Stimulated activated naive CD8-positive, alpha-beta T cell treated with anti-CD3 and anti-CD28 coated beads, Interleukin-15, amount 100 ng/mL, for 72 hours (primary cell): ENCODE measurements at places on chromosomes 1 and 21.

GRCh38 chr1:177732178-177732577, 237.7 kb downstream of the SEC16B start:
- DNase-seq = no peak

DNA sequence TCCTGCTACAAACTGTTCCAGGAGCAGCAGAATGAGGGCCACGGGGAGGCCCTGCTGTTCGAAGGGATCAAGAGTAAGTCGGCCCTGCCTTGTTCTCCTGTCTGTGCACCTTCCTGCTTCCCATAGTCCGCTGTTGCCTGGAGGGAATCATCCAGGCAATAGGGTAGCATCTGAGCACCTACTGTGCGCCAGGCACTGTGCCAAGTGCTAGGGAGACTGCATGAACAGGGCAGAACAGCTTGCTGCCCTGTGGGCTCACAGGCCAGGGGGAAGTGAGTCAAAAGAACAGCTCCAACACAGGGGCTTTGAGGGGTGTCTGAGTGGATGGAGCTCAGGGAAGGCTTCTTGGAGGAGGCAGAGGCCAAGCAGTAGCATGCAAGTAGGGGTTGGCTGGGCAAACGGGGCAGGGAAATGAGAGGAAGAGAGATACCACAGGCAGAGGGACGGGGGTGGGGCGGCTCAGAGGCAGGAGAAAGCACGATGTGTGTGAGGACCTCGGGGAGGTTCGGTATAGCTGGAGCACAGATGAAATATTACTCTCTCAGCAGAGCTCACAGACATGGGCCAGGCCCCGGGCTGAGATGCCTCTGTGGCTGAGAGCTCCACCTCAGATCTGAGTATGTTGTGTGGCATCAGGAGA, 15.5 kb upstream of the PADI6 start:
- DNase-seq = no peak

GRCh38 chr1:154870734-154871133, 653 bp upstream of the KCNN3 start:
- DNase-seq = no peak

- DNase-seq = no peak
These were observed 486 bp downstream of the HSPA13 start for GRCh38 chr21:14382486-14382834.

GRCh38 chr1:244865028-244865371, 657 bp upstream of the HNRNPU start:
- peak; percentile 34 for DNase-seq

DNA sequence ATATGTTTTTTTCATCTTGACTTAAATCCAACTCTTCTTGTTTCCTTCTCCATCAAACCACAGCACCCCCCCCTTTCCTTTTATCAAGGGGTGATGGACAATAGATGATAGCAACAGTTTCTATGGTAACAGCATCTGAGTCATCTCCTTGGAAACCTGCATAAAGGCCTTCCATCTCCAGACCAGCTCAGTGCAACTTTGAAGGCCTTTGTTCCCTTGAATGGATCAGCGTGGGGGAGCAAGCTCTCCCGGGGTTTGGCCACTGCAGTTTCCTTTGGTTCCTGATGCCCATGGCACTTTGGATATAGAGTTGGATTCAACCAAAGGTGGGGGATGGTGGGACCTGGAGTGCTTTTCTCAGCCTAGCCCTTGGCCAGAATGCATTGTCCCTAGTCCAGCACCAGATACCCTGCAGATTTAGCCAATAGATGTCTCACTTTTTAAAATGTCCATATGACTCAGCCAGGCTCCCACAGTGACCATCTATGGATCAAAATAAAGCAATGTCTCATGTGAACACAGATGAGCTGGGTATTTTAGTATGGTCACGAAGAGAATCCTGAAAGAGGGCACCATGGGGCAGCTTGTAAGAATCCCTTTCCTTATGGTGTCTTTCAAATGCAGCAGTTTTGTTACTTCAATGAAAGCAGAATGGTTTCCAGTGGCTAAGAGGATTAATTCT, 127.7 kb downstream of the SPATA46 start:
- no peak for DNase-seq

DNA sequence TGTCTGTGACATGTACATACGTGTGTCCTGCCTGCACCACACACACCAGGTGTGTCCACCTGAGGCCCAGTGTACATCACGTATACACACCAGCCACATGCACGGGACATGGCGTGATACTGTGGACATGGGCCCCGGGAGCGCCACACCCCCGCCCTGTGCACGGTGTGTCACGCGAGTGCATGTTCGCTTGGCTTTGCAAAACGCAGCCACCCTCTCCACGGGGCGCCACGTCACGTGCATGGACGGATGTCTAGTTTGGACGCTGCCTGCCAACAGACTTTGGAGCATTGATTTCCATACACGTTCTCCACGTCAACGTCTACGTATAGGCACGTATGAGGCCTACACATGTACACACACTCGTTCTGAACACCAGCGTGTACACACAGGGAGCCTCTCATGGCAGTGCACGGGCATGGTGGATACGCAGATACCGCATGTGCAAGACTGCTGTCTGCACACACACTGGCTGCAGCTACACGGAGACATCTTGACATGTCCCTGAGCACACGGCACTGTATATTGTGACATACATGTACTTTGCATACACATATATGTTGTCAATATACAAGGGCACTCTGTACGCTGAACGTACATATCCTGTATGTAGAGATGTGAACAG, 2.7 kb downstream of the TMEM240 start:
- no peak for DNase-seq

GRCh38 chr1:6747674-6748073, 37.6 kb upstream of the CAMTA1 start:
- DNase-seq = no peak

DNA sequence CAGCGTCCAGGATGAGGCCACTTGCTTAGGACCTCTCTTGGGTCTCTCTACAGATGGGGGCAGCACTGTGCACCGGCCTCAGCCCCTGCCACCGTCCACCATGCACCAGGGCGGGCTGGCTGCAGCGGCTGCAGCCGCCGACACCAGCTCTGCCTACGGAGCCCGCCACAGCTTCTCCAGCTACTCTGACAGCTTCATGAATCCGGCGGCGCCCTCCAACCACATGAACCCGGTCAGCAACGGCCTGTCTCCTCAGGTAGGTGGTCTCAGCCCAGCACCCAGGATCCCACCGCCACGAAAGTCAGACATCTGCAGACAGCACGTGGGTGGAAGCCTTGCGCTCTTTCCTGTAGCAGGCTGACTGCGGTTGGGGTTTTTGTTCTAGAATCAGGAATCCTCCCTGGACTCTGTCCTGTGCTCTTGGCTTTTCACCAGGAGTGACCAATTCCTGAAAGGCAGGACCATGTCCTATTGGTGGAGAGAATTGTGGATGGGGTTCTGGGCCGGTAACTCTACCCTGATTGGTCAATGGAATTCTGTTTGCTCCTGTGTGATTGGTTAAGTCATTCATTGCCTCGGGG, 72.5 kb downstream of the PAX7 start:
- no peak for DNase-seq

DNA sequence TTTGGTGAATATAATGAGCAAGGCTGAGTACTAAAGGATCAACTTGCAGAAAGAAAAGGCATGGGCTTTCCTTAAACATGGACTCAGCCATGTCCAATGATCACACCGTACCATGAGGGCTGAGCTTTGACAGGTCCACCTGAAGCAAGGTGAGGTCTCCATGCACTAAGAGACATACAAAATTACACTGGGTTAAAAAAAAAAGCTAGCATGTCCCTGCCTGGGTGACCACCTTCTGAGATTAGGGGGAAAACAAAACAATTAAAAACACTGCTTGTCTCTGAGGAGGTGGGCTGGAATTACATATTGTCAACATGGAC, 22.7 kb downstream of the DUSP10 start:
- DNase-seq = no peak

DNA sequence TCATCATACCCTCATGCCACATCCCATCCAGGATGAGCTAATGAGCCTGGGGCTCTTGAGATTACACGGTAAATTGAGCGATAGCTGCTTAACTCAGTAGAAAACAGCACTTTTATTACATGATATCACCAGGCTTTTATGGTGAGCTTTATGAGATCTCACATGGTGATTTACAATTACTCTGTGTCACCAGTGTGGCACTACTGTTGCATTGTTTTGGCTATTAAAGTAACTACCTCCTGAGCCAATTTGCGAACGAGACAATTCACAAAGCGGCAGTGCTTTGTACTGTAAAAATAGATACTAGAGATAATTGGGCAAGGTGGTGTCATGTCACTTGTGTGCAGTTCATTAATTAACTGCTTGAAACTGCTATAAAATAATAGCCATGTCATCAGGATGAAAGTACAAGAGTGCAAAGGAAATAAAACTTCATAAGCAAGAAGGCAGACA, 767.7 kb upstream of the ADGRL2 start:
- DNase-seq = no peak

GRCh38 chr1:7869136-7869920, 16.5 kb upstream of the UTS2 start:
- no peak for DNase-seq

DNA sequence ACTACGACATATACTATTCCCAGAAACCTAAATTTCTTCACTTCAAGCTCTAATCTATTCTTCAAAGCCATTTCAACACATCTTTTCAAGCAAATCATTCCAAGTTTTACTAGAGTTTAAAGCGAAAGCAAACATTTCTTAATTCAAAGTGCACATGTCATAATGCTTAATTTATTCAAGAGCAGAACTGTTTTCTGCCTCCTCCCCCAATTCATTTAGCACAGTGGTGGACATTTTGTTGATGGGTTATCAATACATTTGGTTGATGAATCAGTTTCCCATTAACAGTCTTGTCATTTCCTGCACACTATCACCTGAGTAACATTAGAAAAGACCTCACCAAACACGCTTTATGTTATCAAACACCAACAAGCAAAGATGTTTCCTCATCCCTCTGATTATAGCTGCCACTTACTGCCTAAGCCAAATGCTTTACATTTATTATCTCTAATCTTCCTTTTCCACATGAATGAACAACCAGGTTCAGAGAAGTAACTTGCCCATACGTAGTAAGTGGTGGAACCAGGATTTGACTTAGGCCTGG, 2.0 kb downstream of the SRSF4 start:
- DNase-seq = no peak

GRCh38 chr1:48536477-48536876, 64.5 kb upstream of the SPATA6 start:
- no peak for DNase-seq

DNA sequence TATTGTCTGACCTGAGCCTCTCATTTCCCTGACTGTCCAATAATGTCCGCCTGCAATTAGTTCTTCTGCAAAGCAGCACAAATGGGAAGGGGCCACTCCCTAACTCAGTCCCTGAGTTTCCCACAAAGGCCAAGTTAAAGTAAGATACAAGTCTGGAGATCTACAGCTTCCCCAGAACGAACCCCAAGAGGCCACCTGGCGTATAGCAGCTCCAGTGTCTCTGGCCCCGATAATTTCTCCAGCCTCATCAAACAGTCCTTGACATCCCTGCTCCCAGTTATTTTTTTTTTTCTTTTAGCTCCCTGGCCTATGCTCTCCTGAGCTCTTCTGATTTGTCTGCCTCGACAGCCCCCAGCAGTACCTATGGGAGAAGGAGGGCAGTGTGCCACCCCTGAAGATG, 8.1 kb upstream of the ACKR1 start:
- DNase-seq = no peak

- DNase-seq = no peak
These were observed 36.0 kb downstream of the KAZN start for GRCh38 chr1:14634486-14634885.

- DNase-seq = no peak
These were observed 300 bp downstream of the USP24 start for GRCh38 chr1:55214934-55215193.

GRCh38 chr21:40254540-40255465, 387.6 kb downstream of the PCP4 start:
- DNase-seq = no peak

- peak; percentile 85 for DNase-seq
These were observed 132.2 kb downstream of the GLUL start for GRCh38 chr1:182259229-182259872.

DNA sequence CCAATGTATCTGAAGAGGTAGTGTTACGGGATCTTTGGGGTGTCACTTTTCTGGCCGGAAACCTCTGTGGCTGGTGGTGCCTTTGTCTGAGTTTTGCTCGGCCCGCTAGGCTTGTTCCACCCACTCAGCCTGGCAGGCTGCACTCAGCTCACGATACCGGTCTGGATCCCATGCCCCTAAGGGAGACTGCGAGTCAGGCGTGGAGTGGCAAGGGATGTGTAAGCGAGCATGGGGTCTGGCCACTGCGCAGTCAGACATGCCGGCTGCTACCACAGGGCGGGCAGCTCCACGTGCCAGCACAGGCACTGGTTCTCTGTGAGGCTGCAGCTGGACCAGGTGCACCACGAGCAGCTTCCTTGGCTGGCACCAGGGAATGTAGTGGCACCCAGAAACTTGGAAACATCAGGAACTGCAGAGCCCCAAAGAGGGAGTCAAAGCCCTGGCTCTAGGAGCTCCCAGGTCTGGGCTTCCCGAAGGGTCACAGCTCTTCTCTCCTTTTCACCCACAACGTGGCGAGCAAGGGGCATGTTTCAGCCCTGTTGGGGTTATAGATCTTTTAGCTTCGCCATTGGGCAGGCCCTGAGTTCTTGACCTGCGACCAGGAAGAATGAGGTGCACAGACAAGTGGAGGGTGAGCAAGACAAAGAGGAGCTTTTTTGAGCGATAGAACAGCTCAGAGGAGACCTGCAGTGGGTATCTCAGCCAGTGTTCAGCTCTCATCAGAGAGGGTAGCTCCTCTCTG, 23.8 kb upstream of the LRRC8C start:
- peak; percentile 74 for DNase-seq

DNA sequence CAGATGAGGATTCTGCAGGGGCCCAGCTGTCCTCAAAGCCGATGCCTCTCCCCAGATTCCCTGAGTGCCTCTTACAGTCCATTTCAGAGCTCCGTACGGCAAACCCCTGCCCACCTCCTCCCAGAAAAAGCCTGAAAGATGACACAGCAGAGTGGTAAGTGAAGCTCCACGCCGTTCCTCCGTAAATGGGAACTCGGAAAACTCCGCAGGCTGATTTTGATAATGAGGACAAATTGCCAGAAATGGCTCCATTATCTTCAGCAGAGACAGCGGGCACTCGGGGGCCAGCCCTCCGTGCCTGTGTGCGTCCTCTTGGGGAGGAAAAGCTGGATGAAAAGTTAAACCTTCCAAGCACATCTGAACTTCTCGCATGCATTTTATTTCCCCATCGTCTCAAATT, 81.1 kb downstream of the NPHP4 start:
- DNase-seq = no peak

GRCh38 chr1:179061360-179062282, 20.2 kb upstream of the TOR3A start:
- no peak for DNase-seq

GRCh38 chr1:165542647-165543046, 1.2 kb upstream of the LRRC52 start:
- no peak for DNase-seq

DNA sequence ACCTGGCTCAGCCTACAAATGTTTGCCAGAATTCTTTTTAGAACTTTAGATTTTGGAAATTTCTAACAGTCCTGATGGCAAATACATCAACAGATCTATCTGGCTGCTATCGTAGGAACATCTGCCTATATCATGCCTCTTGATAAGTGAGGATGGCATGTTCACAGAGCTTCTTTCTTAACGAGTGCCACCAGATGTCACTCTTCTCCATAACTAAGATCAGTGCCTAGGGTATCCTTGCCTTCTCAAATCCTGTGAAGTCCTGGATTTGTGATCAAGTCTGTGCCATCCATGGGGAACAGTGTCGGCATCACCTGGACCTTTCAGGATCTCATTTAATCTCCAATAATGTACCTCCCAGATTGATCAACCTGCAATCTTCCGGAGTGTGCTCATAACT, 36.5 kb upstream of the CD5L start:
- no peak for DNase-seq

- DNase-seq = no peak
These were observed 17.8 kb downstream of the AADACL4 start for GRCh38 chr1:12661606-12662219.

GRCh38 chr1:25503551-25504426, 39.6 kb upstream of the LDLRAP1 start:
- peak; percentile 46 for DNase-seq
